ENCODE measurements at places on chromosomes 12 and 14.
A peak's percentile ranks its signal among the peaks of the same experiment; 100 is the strongest.

DNA sequence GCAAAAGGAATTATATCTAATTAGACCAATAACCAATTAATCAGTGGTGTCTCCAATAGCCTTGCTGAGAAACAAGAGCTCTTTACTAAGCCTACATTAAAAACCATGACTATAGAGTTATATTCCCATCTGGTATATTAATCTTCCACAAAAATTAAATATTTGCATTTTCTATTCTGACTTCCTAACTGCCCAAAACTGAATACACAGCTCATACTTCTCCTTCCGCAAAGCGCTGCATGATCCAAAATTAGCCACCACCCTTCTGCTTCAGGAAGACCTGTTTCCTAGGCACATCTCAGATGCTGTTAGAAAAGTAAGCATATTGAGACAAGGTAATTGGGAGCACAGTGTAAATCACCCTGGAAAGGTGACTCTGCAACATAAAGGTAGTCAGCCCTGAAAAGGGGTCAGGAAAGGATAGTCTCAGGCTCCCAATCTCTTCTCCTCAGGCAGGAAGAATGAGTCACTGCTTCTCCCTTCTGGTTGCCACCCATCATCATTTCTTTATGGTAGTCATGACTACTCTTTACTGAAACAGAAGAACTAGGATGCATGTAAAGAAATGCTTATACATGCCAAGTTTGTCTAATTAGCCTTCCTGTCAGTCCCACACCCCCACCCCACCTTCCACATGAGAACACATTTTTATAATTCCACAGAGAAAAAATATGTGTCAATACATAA is 54.3 kb downstream of the PLCZ1 start:
- no peak for DNase-seq

- no peak for DNase-seq
Observed at GRCh38 chr14:37974421-37974820, 233.3 kb upstream of the SSTR1 start.

DNA sequence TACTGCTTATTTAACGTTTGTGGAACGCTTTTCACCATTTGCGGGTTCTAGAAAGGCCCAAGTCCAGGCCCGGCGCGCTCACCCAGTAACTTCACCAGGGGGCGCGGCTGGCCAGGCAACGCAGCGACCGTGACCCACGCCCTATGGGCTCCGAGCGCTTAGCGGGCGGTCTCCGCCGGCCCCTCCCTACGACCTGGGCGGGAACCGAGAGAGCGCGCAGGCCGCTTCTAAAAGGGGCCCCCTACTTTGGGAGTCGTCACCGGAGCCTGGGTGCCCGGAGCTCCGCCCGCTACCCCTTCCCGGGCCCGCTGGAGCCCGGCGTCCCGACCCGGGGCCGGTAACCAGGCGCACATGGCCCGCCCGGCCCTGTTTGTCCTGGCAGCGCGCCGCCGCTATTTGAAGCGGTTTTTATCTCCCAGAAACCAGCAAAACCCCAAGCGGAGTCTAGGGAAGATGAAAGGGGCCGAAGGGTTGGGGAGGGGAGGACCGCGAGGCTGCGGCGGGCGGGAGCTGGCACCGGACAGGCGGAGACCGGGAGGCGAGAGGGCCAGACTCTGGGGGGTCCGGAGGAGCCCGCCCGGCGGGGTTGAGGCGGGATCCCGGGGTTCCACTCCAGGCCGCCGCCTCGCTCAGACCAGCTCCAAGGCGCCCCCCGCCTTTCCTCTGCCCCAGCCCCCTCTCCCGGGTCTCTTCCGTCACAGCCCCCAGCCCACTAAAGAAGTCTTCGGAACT is 3.5 kb upstream of the AAAS start:
- DNase-seq, result peak; percentile 78

- no peak for DNase-seq
Observed at GRCh38 chr14:56796259-56796658, 14.0 kb downstream of the OTX2 start.

DNA sequence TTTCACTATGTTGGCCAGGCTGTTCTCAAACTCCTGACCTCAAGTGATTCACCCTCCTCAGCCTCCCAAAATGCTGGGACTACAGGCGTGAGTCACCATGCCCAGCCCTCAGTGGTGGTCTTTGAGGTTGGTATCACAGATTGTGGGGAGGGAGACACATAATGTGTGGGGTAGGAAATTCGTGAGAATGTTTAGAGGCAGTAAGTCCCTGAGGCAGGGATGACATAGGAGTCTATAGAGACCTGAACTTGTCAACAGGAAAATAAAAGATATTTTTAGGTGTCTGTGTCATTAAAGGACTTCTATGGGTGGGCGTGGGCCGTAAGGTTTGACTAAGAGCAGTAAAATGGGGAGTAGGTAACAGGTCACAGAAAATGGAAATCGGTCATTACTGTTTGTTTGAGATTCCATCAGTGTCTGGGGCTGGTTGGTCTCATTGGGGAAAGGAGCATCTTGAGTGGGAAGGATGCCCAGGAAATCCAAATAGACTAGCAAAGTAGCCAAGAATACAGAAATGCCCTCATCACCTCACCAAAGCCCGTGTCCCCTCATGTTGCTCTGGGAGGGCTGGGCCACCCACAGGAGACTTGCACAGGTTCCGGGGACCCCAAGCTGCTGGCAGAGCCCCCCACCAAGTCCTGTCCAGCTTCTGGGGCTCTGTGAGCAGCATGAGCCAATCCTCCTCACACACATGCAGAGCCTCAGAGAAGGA is 63.6 kb upstream of the BCL2L14 start:
- no peak for DNase-seq

GRCh38 chr12:49342066-49342913 is 4.4 kb upstream of the DNAJC22 start:
- DNase-seq, result peak; percentile 39

DNA sequence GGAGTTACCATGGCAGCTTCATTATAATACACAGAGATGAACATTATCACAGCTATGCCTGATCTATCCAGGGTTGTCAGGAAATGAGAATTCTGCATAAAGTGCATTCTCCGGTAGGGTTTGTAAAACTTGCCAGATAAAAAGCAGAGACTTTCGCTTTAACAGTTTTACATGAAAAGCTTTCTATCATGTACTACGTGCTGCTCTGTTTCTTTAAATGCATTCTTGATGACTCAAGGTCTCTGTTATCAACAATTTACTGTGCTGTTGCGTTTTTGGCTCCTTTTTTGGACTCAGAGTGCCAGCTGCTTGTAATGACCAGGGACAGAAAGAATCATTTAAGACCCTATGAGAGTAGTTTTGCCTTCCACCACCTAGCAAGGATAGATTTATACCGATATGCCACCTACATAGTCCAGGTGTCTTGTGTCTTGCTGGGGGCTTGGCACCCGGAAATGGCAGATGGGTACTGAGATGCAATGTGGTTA is 371.2 kb downstream of the BTG1 start:
- DNase-seq, result no peak

DNA sequence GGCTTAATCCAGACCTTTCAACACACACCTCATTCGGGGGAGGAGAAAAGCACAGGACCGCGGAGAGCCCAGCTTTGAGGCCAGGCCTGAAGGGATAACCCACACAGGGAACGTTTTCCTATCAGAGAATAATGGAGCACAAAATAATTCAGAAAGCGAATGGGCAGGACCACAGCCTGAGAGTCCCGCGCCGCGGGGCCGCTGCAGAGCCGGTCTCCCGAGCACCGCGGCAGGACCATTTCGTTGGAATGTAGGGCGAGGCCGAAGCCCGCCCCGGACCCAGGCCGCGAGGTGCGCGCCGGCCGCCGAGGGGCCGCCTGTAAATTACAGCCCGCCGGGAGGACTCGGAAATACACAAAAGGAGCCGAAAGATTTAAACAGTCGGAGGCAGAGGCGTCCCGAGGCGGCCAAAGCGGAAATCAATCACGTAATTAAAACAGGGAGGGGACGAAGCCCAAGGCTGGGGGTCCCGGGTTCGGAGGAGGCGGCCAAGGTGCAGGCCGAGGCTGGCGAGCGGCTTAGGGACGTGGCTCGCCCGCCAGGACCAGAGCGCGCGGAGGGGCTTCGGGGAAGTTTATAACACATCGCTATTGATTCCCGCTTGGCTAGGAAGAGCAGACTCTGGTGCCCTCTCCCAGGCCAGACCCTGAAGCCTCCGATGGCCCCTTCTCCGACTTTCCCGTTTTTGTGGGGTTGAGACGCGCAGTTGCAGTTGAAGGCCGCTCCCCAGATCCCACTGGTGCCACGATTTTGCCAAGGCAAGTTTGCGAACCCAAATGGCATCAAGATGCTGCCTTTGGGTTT is 6.3 kb upstream of the HOXC4 start:
- DNase-seq, result no peak

DNA sequence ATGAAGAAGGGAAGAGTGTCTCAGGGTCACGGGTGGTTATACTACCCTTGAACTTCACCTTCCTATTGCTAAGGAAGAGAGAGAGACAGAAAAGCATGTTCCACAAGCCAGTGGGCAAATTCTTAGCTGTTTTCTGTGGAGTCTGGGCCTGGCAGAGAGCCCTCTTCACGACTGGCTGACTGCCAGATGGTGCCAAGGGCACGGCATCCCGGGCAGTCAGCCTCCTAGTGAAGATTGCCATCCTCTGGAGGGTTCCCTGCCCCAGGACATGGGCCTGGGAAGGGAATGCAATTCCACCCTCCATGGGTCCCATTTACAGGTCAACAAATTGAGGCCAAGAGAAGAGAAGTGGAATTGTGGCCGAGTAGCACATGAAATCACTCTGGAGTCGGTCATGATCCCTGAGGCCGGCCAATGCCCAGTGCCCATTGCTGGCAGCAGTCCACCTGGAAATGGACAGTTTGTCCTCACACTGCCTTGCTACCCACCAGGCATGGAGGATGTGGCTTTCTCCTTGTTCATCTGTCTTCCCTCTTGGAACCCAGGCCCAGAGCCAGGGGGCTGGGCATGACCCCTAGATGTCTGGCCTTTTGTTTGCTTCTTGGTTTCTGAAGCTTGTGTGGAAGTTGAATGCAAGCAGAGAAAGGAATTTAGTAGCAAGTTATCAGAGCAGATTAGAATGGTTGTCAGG is 9.9 kb downstream of the TUNAR start:
- DNase-seq, result no peak

DNA sequence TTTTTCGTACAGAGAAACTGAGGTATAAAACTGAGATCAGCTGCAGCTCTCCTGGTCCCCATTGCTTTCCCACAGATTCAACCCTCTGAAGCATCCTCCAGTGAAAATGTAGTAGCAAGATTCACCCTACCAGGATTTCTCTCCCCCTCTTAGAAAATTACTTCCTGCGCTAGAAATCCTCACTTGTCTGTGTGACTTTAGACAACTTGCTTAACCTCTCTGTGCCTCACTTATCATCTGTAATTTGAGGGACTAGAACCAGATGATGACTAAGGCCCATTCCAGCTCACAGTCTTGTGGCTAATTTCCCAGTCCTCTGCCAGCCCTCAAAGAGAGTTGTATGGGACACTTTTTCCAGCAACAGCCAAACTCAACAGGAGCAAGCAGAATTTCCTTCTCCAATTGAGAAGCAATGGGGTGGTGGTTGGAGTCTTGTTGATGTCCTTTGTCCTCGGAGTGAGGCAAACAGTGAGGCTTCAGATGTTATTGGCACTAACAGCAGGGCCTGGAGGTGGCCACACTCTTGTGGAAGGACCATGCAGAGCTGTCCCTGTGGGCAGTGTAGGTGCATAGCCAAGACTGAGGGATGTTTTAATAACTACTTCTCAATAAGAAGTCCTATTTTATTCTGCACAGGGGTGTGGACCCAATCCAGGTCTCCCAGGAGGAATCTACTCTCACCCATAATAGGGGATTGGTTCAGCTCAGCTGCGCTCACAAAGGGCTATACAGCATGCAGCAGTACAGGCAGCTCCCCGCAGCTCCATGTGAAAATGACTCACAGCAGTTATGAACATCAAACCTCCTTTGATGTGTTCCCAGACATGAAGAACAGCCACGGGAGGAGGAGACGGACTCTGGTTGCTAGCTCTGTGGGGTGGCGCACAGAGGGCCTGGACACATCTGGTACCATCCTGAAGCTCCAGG is 200.1 kb downstream of the DAD1 start:
- no peak for DNase-seq

GRCh38 chr14:62687818-62688217 is 357.4 kb downstream of the KCNH5 start:
- DNase-seq, result no peak

GRCh38 chr12:24933694-24934407 is 15.1 kb downstream of the BCAT1 start:
- DNase-seq, result no peak

DNA sequence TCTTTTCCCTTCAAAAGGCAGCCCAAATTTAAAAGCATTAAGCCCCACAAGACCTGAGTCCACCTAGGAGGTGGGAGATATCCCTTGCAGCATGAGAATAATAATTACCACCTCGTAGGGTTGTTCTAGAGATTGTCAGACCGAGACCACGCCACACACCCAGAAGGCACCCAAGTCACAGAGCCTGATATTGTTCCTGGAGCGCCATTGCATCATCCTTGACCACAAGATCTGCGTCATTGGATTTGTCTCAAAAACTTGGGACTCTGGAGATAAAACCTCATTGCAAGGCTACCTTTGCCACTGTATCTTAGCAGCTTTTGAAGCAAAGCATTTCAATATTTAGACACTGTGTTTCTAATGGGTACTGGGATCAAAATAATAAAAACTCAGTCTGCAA is 29.4 kb upstream of the PPP2R5C start:
- DNase-seq, result no peak

GRCh38 chr14:74362361-74362915 is 14.2 kb downstream of the VRTN start:
- DNase-seq, result peak; percentile 37

DNA sequence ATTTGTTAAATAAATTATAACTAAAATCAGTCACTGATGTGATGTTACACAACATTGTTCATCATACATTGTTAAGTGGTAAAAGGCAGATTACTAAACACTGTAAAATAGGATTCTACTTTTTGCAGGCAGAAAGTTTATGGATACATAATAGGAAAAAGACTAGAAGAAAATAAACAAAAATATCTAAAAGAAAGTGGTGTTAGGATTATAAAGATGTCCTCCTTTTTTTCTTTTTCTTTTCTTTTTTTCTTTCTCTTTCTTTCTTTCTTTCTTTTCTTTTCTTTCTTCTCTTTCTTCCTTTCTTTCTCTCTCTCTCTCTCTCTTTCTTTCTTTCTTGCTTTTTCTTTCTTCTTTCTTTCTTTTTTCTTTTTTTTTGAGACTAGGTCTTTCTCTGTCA is 39.6 kb upstream of the HELB start:
- no peak for DNase-seq

DNA sequence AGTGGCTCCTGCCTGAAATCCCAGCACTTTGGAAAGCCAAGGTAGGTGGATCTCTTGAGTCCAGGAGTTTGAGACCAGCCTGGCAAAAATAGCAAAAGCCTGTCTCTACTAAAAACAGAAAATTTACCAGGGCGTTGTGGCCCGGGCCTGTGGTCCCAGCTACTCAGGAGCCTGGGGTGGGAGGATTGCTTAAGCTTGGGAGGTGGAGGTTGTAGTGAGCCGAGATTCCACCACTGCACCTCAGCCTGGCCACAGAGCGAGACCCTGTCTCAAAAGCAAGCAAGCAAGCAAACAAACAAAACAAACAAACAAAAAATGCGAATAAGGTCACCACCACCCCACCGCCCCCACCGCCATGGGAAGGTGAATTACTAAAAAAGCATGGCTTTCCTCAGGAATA is 238.7 kb downstream of the ATXN7L3B start:
- no peak for DNase-seq
